HTR-8/SVneo (cell line): ENCODE measurements at places on chromosomes 7 and 10.
A peak's percentile ranks its signal among the peaks of the same experiment; 100 is the strongest.

- peak; percentile 23 for DNase-seq
Observed at GRCh38 chr7:101058355-101058754, 26.9 kb upstream of the TRIM56 start.

- no peak for DNase-seq
Observed at GRCh38 chr7:117706210-117706609, 167.0 kb downstream of the CTTNBP2 start.

GRCh38 chr10:104253106-104253505, 1.6 kb upstream of the GSTO1 start:
- DNase-seq, result no peak

DNA sequence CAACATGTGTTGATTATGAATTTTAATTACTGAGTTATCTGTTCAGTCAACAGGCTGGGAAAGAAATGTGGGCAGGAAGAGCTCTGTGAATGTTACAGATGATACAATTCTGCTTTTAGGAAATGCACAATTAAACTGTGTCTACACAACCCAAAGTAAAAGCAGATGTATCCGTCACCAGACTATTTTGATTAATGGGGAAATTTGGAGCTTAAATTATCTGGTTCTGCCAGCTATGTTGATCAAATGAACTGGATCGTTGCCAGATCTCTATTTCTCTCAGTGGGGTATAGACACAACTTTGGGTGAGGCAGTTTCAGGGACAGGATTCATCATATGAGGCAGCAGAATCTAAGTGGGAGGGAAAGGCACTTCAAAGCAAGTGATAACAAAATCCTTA, 136.5 kb downstream of the NEUROD6 start:
- no peak for DNase-seq

GRCh38 chr7:91169830-91170191, 94.4 kb upstream of the FZD1 start:
- no peak for DNase-seq

DNA sequence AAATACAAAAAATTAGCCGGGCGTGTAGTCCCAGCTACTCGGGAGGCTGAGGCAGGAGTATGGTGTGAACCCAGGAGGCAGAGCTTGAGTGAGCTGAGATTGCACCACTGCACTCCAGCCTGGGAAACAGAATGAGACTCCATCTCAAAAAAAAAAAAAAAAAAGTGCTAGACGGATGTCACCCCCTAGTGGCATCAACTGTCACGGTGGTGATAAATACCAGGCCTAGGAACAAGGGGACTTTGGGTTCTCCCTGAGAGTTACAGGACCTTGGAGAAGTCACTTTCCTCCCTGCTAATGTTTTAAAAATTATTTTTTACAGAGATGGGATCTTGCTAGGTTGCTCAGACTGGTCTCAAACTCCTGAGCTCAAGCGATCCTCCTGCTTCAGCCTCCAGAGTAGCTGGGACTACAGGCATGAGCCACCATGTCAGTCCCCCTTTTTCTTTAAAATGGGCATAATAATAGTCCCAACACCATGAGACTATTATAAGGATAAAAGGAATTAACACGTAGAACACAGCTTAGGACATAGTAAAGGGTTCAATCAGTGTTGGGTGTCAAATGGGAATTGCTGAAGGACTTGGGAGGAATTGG, 2.6 kb upstream of the TMEM130 start:
- DNase-seq, result no peak

DNA sequence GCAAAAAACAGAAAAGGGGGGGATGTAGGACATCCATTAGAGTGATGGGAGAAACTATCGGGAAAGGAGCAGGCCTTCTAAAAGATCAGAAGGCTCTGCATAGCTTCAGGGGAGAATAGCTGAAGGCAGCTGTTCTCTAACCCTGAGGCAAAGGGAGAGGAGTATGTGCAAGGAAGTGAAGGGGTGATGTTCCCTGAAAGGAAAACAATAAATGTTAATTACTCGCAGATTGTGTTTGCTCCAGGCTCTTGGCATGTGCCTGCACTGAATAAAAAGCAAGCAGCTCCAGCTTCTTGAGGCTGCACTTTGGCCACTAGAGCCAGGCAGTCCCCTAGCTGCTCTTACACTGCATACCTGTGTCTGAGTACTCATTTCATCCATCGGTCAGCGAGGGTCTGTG, 14.4 kb upstream of the STARD3NL start:
- DNase-seq, result no peak

- DNase-seq, result no peak
Observed at GRCh38 chr10:100995181-100995580, 4.4 kb upstream of the LZTS2 start.

GRCh38 chr10:89207181-89207800, at the start of gene CH25H:
Gene CH25H, minus strand, starts transcription at chr10:89207317. Its CDS starts 25 bp downstream, at chr10:89207292.
- DNase-seq, result peak; percentile 28

DNA sequence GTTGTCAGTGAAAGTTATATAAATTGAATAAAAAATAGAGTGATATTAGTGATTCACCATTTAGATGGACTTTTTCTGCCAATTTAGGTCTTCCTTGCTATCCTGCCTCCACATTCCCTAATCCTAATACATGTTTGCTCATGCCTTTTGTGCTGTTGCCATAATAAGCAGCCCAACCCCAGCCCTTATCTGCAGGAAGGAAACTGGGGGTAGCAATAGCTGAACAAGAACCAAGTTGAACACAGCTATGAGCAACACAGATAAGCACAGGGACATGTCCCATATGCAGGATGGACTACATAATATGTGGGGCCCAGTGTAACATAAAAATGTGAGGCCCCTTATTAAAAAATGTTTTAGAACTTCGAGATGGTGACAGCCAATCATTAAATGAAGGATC, 91.2 kb upstream of the AHR start:
- DNase-seq, result no peak

- no peak for DNase-seq
Observed at GRCh38 chr10:77820349-77820748, 106.2 kb downstream of the DLG5 start.

- DNase-seq, result no peak
Observed at GRCh38 chr7:69756235-69756634, 158.0 kb downstream of the AUTS2 start.

DNA sequence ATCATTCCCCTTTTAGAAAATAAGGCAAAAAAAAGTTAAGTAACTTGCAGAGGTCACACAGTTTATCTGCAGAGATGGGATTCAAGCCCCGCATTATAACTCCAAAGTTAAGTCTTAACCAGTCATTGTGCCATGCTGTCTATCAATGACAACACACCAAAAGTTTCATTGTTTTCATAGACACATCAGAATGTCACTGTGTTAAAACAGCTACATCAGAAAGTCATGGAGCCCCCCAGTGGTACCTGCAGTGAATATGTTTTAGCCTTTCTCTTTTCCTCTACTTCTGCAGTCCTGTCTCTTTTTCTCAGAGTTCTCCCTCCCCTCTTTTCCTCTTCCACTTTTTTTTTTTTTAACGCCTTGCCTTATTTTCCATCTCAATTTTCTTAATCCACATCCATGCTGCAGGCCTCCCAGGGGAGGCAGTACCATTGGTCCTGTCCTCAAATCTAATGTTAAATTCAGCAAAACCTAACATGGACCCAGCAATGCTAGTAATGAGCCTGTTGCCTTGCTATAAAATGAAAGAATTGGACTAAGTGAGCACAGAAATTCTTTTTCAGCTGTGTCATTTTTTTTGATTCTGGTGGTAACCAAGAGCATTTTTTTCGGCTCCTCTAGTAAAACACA, 3.8 kb upstream of the NRCAM start:
- peak; percentile 10 for DNase-seq

- no peak for DNase-seq
Observed at GRCh38 chr7:24858108-24858977, 101.1 kb upstream of the GSDME start.

DNA sequence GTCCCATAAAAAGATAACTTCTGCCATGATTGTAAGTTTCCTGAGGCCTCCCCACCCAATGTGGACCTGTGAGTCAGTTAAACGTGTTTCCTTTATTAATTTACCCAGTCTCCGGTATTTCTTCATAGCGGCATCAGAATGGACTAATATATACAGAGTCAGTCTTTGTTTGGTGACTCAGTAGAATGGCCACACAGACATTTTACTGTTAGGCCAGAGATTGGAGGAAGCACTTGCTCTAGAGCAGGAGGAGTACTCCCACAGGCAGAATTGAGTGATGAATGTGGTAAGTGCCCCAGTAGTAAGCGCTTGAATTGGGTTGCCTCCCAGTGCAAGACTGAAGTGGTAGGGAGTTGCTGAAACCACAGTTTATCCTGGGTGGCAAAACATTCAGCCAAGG, 149.5 kb upstream of the SMIM30 start:
- DNase-seq, result no peak

GRCh38 chr7:24005517-24005916, 278.5 kb upstream of the NPY start:
- DNase-seq, result no peak

DNA sequence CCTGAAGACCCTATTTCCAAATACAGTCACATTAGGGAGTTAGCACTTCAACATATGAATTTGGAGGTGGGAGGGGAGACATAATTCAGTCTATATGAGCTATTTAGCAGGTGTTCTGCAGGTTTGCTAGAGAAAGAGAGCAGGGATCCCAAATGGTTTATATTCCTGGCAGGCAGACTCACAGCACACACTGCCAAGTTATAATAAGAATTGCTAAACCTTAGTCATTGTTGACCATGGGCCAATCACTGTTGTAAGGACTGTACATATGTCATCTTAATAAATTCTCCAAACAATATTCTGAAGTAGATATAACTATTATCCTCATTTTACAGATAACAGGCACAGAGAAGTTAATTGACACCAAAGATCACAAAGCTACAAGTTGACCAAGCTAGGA, 1.5 kb upstream of the CCDC3 start:
- DNase-seq, result no peak

DNA sequence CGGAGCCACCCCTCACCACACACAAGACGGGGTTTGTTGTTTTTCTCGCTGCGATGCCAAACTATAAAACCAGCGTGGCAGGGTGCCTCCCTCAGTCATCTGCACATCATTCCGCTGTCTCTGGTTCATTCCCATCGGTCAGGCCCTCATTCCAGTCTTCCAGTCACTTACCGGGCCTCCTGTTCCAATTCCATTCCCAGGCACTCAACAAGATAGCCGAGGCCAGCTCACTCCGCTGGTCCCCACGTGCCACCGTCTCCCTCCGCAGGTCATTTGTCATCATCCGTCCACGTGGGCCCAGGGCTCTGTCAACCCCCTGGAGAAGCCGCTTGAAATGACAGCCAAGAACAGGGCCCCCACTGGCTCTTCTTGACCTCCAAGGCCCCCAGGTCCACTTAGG, 6.1 kb upstream of the TMEM184A start:
- no peak for DNase-seq

DNA sequence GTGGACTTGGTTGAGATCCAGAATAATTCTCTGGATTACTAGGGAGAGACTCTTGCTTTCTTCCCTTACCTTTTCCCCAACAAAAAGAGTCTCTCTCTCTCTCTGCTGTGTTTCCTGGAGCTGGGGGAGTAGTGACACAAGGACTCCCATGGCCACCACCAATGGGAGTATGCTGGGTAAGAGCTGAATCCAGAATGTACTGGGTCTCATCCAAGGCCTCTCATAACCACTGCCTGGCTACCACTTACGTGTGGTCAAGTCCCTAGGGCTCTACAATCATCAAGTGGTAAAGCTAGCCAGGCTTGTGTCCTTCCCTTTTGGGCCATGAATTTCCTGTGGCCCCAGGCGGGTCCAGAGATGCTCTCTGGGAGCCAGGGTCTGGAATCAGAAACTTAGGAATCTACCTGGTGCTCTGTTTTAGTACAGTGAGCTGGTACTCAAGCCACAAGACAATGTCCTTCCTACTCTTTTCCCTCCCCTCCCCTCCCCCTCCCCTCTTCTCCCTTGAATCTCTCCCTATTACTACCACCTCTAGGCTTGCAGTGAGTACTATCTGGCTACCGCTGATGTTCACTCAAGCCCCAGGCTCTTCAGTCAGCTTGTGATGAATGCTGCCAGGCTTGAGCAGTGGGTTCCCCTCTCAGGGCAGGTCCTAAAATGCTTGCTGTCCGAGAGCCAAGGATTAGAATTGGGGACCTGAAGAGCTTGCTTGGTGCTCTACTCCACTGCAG, 196.6 kb downstream of the BBS9 start:
- DNase-seq, result no peak

DNA sequence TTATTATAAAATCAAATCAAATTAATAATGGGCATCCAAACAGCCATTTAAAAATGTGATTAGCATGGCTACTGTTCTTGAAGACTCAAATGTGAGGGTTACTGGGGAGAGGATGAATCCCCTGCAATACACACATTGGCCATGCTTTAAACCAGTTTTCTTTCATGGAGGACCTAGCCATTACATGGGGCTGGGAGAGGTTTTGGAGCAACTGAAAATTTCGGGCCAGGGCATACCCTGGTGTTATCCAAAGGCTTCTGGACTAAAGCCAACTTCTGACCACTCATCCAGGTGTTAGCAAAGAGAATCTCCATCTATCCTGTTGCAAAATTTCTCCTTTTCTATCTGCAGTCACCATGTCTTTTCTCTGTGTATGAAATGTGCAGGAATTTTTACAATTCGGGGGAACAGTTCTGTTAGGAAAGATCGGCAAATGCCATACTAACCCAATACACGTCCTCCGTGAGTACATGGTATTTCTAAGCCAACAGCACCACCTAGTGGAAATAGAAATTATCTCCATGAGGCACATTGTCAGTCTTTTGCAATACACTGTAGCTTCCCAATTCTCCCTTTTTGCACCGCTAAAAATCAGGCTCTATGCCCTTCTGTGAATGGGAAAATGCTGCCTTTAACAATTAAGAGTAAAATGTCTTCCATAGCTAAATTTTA, 47.0 kb upstream of the ZNF107 start:
- DNase-seq, result peak; percentile 1

GRCh38 chr10:110032801-110033700, 25.3 kb downstream of the ADD3 start:
- DNase-seq, result no peak

GRCh38 chr7:152035817-152036216, 10.3 kb downstream of the GALNT11 start:
- no peak for DNase-seq

GRCh38 chr10:114084215-114084614, 40.5 kb downstream of the ADRB1 start:
- no peak for DNase-seq

DNA sequence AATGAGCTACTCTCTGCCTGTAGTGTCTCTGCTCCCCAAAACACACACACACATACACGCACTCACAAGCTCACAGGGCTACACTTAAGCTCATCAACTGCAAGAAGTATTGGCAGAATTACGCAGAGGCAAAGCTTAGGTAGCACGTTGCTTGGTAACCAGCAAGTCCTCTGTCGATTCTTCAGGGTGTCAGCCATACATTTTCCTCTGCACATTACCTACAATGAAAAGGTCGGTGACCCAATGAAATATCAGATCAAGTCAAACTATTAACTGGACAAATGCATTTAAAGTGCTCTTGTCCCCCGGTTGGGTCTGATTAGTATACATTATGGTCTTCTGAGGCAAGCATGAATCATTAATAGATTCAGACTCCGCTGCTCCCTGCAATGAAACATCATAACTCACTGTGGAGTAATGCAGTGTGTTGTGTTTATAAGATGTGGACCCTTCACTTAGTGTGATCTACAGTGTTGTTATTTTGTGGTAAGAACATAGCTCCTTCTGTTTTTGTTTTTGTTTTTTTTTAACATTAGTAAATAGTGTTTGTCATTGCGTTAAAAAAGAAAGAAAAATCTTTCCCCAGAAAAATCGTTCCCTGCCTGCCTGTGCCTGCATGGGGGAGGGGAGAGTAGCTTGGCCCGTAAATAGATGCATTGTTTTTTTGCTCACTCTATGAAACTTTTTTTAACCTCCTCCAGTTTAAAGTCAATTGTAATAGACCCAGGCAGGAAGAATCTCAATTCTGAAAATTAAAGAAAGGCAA, 325.5 kb downstream of the SFMBT2 start:
- DNase-seq, result peak; percentile 10
